Adipocyte (in vitro differentiated cells): ENCODE measurements at places on chromosomes 6 and 20.
A peak's percentile ranks its signal among the peaks of the same experiment; 100 is the strongest.

GRCh38 chr6:13538084-13538483 is 36.3 kb upstream of the SIRT5 start:
- peak; percentile 84 for DNase-seq

DNA sequence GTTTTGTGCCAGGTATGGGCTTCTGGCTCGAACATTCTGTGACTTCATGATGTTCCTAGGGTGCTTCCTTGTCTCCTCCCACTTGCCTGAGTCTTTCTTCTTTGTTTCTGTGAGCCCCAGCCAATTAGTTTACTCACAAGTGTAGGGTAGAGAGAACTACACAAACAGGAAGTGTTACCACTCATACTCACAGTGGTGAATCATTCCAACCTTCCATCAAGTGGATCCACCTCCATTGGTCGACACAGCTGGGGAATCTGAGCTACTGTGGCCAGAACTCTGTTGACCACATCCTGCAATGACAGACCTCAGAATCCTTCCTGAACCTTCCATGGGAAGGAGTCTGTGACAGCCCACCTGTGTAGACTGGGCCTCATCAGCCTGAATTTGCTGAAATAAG is 76.8 kb downstream of the UNC5CL start:
- DNase-seq = peak; percentile 36

DNA sequence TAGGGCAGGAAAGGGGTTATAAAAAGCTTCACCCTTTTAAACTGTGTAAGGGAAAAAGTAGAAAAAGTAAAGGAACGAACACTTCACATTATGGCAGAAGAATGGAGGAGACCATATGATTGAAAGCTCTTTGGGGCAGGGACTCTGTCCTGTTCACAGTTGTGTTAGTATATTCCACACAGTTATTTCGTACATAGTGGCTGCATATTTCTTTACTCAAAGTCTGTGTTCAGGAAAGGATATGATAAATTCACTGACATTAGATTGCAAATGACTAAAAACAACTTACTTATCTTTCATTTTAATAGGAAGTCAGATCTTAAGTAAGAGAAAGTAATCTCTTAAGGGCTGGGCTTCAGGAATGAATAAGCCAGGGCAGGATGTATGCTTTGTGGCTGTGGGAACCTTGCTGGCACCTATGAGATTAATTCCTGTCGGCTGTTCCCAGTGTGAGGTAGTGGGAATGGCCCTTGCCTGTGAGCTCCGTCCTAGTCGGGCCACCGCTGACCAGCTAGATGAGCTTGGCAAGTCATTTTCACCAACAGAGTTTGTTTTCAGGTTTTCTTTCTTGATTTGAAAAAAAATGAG is 11.2 kb downstream of the PPP1R14C start:
- peak; percentile 37 for DNase-seq

- DNase-seq = no peak
Measured at GRCh38 chr6:22068561-22069305, 228.1 kb downstream of the PRL start.

DNA sequence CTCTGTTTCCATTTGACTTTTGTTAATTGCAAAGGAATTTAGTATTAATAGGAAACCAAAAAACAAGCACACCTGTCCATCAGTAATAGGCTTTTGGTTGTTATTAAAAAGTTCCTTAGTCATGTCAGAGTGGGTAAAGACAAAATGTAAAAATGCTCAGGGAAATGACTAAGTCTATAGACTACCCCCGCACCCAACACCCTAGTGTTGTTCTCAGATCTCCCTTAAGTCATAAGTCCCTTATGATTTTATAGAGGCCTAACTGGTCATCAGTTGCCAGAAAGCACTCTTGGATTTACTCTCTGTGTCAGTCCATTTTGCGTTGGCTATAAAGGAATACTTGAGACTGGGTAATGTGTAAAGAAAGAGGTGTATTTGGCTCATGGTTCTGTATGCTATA is 52.8 kb downstream of the MAP3K4 start:
- DNase-seq = no peak

GRCh38 chr6:34025861-34026260 is 120.0 kb downstream of the GRM4 start:
- no peak for DNase-seq

GRCh38 chr6:11878029-11878428 is 99.4 kb upstream of the ADTRP start:
- DNase-seq = no peak
